ENCODE measurements at places on chromosomes 11 and 22. TPM values are rescaled to one million over a fixed set of nuclear protein-coding genes. Genes with fewer than 3 reads are reported as not detected.

The GRIK4 gene
- total RNA-seq, result 21.9 TPM

- no peak for DNase-seq
Measured at GRCh38 chr11:14149683-14150082, 187.2 kb downstream of the SPON1 start.

- DNase-seq, result no peak
Measured at GRCh38 chr11:92300876-92301275, 76.3 kb downstream of the FAT3 start.

The TMEM151A gene
- not detected for total RNA-seq

The OTOG gene
- not detected for total RNA-seq
